Iris pigment epithelial cell (primary cell): ENCODE measurements at places on chromosomes 3 and 15.

- no peak for DNase-seq
Observed at GRCh38 chr15:33941279-33942063, 26.8 kb upstream of the CHRM5 start.

- peak; percentile 90 for DNase-seq
Observed at GRCh38 chr3:52498137-52499054, 3.3 kb downstream of the STAB1 start.

DNA sequence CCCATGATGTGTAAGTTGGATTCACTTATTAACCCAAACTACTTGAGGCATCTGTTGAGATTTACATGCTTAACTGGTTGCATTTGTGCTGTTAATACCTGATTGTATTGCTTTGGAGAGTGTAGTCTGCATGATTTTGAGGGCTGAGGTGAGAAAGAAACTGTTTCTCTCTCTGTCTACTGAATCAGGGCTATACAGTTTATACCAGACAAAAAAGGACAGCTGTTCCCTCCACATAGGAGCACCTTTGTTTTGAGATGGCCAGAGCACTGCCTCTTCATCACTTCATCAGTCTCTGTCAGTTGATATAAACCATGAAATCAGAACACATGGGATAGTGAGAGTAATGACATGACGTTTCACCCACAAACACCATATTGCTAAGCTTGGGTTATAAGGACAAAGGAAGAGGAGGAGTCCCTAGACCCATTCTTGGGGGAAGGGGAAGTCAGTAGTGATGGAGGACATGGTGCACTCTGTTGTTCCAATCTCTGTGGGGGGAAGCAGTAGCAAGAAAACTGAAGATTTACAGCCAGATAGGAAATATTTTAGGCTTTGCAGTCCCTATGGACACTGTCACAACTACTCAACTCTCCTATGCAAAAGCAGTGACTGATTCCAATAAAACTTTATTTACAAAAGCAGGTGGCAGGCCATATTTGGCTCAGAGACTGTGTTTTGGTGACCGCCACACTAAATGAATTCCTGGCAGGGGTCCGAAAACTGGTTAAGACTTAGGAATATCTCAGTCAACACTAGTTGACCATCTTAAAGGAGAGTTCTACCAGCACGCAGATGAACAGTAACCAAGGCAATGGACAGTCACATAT, 123.9 kb upstream of the NR2E3 start:
- no peak for DNase-seq

GRCh38 chr3:126166009-126166408, 14.4 kb downstream of the ALDH1L1 start:
- no peak for DNase-seq

GRCh38 chr15:90097475-90097874, 4.8 kb downstream of the IDH2 start:
- DNase-seq, result no peak

DNA sequence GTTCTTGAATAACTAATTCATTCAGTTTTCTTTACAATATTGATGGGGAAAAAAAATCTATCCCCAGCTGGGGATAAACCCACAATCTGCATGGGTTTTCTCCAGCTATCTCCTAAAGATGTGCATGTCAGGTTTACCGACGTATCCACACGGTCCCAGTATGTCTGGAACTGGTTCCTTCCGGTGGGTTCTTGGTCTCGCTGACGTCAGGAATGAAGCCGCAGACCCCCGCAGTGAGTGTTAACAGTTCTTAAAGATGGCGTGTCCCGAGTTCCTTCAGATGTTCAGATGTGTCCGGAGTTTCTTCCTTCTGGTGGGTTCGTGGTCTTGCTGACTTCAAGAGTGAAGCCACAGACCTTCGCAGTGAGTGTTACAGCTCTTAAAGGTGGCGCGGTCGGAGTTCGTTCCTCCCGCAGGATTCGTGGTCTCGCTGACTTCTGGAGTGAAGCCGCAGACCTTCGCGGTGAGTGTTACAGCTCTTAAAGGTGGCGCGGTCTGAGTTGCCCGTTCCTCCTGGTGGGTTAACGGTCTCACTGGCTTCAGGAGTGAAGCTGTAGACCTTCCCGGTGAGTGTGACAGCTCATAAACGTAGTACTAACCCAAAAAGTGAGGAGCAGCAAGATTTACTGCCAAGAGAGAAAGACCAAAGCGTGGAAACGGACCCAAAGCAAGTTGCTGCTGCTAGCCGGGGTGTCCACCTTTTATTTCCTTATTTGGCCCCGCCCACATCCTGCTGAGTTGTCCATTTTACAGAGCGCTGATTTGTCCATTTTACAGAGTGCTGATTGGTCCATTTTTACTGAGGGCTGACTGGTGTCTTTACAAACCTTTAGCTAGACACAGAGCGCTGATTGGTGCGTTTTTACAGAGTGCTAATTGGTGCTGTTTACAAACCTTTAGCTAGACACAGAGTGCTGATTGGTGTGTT, 195.1 kb upstream of the NR2F2 start:
- DNase-seq, result no peak
